ENCODE measurements at places on chromosomes 2 and 18.

DNA sequence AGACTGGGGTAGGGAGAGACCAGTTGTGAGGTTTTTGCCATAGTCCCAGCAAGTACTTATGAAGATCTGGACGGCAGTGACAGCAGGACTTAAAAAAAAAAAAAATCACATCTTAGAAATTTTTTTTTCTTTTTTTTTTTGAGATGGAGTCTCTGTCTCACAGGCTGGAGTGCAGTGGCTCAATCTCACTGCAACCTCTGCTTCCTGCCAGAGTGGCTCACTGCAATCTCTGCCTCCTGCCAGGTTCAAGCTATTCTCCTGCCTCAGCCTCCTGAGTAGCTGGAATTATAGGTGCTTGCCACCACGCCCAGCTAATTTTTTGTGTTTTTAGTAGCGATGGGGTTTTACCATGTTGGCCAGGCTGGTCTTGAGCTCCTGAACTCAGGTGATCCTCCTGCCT, 22.4 kb upstream of the STAT4 start:
- DNase-seq = no peak

DNA sequence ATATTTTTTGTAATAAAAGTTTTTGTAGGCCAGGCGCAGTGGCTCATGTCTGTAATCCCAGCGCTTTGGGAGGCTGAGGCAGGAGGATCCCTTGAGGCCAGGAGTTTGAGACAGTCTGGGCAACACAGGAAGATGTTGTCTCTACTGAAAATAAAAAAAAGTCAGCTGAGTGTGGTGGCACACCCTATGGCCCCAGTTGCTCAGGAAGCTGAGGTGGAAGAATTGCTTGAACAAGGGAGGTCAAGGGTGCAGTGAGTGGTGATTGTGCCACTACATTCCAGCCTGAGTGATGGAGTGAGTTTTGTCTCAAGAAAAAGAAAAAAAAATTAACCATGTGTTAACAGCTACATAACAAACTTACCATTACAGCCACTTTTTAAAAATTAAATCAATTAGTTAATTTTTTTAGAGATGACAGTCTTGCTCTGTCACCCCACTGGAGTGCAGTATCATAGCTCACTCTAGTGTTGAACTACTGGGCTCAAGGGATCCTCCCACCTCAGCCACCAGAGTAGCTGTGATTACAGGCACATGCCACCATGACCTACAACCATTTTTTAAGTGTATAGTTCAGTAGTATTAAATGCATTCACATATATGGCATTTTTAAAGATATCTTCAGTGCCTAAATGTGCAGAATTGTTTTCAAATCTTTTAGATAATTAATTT, 67.2 kb upstream of the ACYP2 start:
- DNase-seq = peak; percentile 10

GRCh38 chr2:53549497-53549896, 218.1 kb upstream of the CHAC2 start:
- DNase-seq = no peak

- no peak for DNase-seq
Observed at GRCh38 chr2:54945391-54946219, 104.6 kb downstream of the RTN4 start.

GRCh38 chr2:207469451-207469850, 60.3 kb upstream of the CREB1 start:
- no peak for DNase-seq

GRCh38 chr18:46899274-46899948, 17.9 kb downstream of the PIAS2 start:
- no peak for DNase-seq

DNA sequence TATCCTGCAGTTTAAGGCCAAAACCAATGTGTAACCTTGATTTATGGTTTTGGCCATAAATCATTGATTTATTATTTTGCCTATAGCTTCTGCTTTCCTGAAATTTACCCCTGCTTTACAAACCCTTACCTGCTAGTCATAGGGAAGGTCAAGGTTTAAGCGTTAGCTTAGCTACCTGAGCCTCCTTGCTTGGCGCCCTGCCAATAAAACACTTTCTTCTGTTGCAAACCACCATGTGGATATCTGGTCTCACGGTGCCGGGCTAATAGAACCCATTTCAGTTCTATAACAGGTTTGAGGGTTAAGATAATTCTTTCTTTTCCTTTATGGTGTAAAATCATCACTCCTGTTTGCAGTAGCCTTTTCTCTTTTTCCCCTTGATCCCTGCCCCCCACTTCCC, 72.2 kb downstream of the PDK1 start:
- DNase-seq = no peak

- no peak for DNase-seq
Observed at GRCh38 chr2:221569871-221570270, 2.2 kb downstream of the EPHA4 start.

- DNase-seq = no peak
Observed at GRCh38 chr2:150271952-150272802, 215.3 kb downstream of the RND3 start.

DNA sequence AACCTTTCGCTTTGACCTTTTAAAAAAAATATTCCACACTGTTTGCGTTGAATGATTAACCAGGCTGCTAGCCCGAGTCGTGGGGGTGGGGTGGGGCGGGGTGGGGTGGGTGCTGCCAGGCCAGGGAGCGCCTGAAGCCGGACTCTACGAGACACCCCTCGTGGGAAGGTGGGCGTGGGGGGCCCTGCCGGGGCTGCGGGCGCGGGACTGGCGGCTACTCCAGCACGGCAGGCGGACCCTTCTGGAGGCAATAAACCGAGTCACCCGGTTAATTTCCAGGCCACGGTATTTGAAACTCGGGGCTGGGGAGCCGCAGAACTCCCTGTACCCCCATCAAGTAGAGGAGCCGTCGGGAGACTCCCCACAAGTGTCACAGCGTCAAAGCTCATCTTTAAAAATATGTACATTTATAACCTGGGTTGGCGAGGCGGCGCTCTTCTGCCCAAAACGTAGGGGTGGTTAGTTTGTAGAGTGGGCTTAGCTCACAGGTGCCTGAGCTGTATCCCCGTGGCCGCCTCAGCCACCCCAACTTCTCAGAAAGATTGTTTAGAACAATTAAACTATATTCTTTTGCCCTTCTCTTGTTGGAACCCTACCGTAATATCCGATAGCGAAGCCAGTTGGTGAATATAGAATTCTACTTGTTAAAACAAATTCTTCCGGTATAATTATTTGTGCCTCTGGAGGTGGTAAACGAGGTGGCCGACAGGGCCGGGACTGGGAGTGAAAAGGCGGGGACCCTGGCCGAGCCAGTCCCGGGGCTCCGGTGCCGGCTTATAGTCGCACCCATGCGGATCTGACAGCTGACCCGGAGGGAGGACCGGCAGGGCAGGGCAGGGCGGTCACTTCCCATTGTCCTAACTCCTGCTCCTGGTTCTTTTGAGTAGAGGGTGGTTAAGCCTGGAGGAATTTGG, 1.4 kb downstream of the B3GNT2 start:
- peak; percentile 53 for DNase-seq
